Muscle of arm (tissue), 14 donors: ENCODE measurements at places on chromosomes 2 and 18. TPM values are rescaled to one million over a fixed set of nuclear protein-coding genes. Genes with fewer than 3 reads are reported as not detected.

The ASB18 gene
- 12.7 TPM for polyA plus RNA-seq

The CXCR4 gene
- polyA plus RNA-seq, result 31.5 TPM

The CD8A gene
- polyA plus RNA-seq, result 0.20 TPM

The LIMS4 gene
- 2.8 TPM for polyA plus RNA-seq

The MTCL1 gene
- 23.9 TPM for polyA plus RNA-seq

The GATA6 gene
- polyA plus RNA-seq, result 1.9 TPM

The DQX1 gene
- polyA plus RNA-seq, result not detected

The FBXO48 gene
- 1.9 TPM for polyA plus RNA-seq

The TLX2 gene
- not detected for polyA plus RNA-seq

The MRPL19 gene
- polyA plus RNA-seq, result 42.6 TPM

The C2orf72 gene
- 0.47 TPM for polyA plus RNA-seq

The FBLN7 gene
- polyA plus RNA-seq, result 7.6 TPM

The PCARE gene
- 0.25 TPM for polyA plus RNA-seq

The EMILIN1 gene
- 64.1 TPM for polyA plus RNA-seq

The NFATC1 gene
- 12.5 TPM for polyA plus RNA-seq

The REG1A gene
- not detected for polyA plus RNA-seq

The COL5A2 gene
- 393 TPM for polyA plus RNA-seq

The PHLPP1 gene
- polyA plus RNA-seq, result 8.4 TPM

The CCDC148 gene
- polyA plus RNA-seq, result 0.50 TPM

The NOL4 gene
- polyA plus RNA-seq, result 0.25 TPM

The TXNDC2 gene
- polyA plus RNA-seq, result not detected

The PROKR1 gene
- 1.3 TPM for polyA plus RNA-seq

The PLCD4 gene
- 66.1 TPM for polyA plus RNA-seq

The COL3A1 gene
- 7,336 TPM for polyA plus RNA-seq

The SCYGR3 gene
- not detected for polyA plus RNA-seq

The CAPN14 gene
- polyA plus RNA-seq, result 0.04 TPM

The LIPG gene
- polyA plus RNA-seq, result 7.4 TPM

The CCL20 gene
- 5.3 TPM for polyA plus RNA-seq

The FOXI3 gene
- not detected for polyA plus RNA-seq

The SYT4 gene
- not detected for polyA plus RNA-seq

The ANKRD30BL gene
- not detected for polyA plus RNA-seq

The MTX2 gene
- 62.6 TPM for polyA plus RNA-seq
